ENCODE measurements at places on chromosomes 1 and 21.
A peak's percentile ranks its signal among the peaks of the same experiment; 100 is the strongest.

DNA sequence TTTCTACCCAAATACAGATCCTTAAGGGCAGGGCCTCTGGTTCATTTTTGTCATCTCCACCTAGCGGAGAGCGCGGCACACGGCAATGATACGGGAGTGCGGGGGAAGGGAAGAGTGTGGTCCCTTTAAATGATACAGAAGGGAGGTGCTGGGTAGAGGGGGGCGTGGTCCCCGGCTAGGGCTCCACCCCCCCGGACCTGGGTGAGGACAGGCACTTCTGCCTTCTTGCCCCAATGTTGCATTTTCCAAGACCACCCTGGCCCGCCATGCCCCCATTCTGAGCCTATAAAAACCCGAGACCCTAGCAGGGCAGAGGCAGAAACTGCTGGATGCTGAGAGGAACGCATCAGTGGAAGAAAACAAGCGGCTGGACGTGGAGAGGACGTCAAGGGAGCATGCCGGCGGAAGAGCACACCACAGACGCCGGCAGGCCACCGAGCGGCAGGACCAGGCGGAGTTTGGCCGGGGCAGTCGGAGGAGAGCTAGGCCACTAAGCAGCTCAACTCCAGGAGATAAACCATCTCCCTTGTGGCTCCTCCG, 30.0 kb downstream of the LRRC3 start:
- DNase-seq, result peak; percentile 12

- no peak for DNase-seq
Observed at GRCh38 chr1:117569856-117570255, 36.0 kb upstream of the TENT5C start.

DNA sequence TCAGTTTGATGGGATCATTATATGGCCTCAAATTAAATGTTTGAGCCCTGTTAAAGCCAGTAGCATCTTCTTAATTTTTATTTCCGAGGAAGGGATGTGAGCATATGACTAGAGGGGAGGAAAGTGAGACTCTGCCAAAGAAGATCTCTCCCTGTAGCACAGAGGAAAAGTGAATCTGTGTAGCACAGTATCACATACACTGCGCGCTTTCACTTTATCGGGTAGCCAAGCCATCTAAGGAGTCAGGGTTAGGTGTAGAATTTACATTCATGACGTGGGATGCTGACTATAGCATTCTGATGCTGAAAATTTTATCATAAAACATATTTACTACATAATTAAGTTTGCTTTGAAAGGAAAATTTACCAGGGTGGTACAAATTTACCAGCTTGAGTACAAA, 24.0 kb downstream of the LRRC8D start:
- DNase-seq, result no peak

DNA sequence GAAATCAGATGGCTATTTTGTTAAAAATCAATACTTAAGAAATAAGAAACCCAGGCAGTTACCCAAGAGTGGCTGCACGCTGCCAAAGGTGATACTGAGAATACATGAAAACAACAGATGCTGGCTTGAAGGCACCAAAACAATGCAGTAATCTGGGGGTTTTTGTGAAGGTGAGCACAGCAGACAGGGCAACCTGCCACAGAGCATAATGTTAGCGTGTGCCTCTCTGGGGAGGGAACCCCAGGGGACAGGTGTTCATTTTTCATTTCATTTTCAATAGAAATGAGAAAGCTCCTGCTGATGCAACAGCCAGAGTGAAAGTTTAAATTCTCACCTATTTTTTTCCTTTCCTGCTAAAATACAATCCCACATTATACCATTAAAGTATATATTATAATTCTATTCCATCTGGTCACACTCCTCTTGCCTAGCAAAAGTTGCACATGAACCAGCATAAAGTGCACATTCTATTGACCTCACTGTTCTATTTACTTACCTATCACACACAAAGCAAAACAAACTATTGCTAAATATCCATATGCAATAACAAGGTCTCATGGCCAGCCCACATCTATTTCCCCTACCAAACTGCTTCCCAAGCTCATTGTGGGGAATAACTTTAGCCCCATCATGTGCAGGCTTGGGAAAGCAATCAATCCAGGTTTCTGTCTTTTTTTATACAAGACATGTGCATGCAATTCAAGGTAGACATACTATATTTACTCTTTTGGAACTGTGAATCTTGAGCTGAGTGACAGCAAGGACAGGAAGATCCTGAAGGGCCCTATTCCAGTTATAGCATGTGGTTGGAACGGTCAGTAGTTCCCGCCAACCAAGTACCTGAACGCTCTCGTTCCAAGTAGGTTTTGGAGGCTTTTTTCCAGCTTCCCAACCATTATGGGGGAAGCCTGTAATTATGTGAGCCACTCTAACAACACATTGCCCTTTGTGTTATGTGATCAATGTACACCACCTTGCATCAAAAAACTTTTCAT, 173.6 kb downstream of the RERE start:
- no peak for DNase-seq

DNA sequence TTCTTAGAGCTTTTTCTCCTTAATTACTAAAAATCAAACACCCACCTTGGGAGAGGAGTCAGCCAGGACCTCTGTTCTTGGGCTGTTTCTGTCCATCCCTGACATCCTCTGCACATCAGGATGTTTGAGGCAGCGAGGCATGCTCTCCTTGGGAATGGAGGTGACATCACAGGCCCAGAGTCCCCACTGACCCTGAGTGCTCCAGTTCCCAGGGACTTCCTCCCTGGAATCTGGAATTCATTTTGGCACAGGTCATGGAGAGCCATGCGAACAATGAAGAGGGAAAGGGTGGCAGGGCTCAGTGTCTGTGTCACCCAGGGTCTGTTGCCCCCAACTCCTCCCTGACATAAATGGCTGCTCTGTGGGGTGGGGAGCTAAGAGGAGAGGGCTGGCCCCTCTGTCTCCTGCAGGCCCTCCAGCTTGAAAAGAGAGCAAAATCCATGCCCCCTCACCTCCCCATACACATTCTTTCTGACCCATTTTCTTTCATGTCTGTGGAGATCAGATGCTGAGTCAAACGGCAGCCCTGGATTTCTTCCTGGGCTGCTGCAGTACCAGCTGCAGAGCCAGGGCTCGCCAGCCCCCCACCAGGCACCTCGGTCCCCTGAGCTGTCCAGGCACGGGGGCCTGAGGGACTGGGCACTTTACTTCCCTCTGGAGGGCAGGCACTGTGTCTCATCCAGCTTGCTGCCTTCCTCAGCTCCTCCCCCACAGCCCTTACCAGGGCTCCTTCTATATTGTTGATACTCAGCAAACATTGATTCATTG, 102.0 kb downstream of the NMNAT2 start:
- no peak for DNase-seq

GRCh38 chr1:191519519-191519918, 638.7 kb upstream of the RGS18 start:
- no peak for DNase-seq

GRCh38 chr1:31784356-31785019, 20.3 kb upstream of the ADGRB2 start:
- DNase-seq, result no peak

DNA sequence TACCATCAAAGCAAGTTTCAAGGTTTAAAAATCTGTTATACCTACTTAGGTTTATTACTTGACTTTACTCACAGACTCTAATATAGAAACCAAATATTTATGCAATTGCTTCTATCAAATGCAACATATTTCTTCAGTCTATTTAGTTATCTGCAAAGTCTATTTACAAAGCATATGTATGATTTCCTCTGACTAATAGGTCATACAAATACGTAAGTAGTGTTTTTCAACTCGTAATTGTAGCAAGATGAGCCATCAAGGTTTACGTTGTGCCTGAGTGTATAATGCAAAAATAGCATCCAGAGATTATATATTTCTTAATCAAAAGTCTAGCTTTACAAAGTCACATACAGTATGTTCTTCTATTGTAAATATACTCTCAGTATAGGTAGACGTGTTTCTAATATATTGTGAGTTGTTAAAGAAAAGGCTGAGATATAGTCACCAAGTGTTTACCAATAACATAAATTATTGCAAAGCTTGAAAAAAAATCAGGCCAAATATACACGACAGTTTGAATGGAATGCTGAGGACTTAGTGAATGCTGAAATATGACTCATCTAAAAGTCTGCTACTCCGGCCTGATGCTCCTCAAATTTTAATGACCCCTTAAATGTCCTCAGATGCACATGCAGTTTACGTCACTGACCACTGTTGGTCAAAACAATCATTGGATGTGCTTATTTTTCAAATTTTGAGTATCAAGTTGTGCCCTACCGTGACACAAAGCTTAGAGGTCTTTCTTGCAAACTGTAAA, 48.4 kb downstream of the ADAMTS5 start:
- peak; percentile 33 for DNase-seq

DNA sequence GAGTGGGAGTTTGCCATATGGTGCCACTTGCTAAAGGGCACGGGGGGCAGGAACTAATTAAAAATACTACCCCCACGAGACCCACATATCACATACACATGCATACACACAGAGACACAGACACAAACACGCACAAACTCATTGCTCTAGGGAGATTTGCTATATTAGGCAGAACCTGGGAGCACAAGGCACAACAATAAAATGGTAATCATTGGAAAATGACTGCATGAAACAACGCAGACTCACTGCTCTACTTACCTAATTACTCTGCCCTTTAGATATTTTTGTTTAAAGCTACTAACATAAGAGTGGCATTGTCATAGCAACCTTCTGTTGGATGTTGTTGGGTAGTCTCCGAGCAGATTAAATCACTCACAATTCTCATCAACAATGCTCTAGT, 20.3 kb upstream of the RGS4 start:
- DNase-seq, result no peak

- DNase-seq, result peak; percentile 96
Observed at GRCh38 chr1:159009704-159010361, at the start of gene IFI16. TSS of gene IFI16 (plus strand) at chr1:159009907. CDS start at chr1:159014681, 4,774 bp downstream.

DNA sequence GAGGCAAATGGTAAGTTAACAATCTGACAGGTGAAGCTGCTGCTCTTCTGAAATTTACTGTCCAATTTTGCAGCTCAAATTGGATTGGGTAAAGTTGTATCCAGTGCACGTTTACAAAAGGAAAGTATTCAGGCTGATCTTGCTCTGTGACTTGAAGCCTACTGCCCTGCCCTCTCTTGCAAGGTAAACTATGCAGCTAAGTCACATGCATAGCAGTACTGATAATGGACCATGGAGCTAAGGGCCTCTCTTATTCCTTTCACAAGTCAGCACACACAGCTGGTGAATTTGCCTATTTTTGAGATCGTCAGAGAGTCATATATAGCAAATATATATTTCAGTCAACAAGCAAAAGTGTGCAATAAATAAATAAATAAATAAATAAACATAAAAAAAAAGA, 23.2 kb downstream of the XCL1 start:
- no peak for DNase-seq

GRCh38 chr1:45429561-45430159, 61.3 kb downstream of the TESK2 start:
- no peak for DNase-seq

DNA sequence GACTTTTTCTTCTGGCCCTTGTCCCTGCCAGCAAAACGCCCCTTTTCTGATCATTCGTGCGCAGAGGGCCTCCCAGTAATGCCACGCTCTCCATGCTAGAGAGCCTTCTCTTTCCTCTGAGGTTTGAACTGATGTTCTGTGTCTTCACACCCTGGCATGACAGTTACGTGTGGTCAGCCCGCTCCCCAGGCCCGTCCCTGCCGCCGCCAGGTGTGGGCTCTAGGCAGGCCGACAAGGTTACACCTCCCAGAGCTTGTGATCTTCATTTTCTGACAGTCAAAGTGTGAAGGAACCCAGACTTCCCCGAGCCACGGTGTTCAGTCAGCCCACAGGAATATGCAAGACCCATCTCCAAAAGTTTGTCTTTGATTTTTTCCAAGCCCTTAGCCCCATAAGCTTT, 265.6 kb downstream of the TM2D1 start:
- DNase-seq, result no peak

DNA sequence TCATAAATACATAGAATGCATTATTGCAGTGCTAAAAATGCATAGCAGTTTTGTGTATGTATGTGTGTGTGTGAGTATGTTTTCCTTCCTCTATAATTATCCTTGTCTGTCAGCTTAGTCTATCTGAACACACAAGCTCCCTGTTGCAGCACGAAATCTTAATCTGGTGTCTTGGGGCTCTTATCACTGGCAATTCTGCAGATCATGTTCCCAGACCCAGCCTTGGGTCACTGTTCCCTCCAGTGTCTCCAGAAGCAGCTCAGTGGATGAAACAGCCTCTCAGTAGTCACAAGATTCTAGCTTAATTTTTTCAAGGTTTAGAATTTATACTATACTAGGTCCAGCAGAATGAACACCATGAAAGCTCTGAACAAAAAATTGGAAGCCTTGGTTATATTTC, 777.9 kb downstream of the MRPL39 start:
- no peak for DNase-seq

DNA sequence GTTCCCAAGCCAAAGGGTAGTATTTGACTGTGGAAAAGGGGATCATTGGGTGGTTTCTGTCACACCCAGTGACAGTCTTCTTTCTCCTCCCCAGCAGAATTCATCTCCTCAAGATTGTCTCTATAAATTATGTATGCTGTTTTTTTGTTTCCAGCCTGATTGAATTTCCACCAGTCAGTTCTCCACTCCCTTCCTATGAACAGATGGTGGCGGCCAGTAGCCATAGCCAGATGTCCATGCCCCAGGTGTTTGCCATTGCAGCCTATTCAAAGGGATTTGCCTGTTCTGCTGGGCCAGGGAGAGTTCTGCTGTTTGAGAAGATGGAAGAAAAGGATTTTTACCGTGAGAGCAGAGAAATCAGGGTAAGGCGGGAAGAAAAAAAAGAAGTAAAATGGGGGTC, 12.9 kb downstream of the CFAP57 start:
- no peak for DNase-seq

GRCh38 chr1:9671377-9672140, 20.0 kb downstream of the PIK3CD start:
- DNase-seq, result peak; percentile 88

DNA sequence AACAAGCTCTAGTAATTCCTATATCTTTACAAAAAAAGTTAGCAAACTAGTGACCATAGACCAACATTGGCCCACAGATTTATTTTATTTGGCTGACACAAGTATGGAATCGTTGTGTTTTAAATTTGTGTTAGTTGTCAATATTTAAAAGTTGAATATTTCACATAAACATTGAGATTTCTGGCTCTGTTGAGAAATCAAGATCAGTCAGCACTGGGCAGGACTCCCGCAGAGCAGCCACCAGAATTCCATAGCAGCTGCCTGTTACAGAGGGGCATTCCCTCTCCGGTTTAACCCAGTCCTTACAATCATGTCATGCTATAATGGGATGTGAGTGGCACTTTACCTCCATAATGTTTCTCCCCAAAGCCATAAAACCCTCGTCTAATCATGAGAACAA, 79.2 kb upstream of the NRIP1 start:
- no peak for DNase-seq

DNA sequence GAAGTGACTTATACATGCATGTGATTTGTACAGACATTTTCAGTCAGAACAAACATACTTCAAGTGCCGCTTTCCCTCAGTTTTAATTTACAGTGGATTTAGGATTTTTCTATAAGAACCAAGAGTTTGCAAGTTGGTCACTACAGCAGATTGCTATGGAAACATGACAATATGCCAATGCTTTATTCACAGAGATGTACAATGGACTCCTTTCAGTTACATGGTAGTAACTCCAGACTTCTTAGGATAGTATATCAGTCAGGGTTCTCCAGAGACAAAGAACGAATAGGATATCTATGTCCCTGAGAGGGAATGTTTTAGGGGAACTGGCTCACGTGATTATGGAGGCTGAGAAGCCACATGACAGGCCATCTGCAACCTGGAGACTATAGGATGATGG, 27.4 kb downstream of the IFI44 start:
- no peak for DNase-seq

Measured in fibroblast of skin of abdomen (primary cell).